ENCODE measurements at places on chromosomes 7 and 10.

DNA sequence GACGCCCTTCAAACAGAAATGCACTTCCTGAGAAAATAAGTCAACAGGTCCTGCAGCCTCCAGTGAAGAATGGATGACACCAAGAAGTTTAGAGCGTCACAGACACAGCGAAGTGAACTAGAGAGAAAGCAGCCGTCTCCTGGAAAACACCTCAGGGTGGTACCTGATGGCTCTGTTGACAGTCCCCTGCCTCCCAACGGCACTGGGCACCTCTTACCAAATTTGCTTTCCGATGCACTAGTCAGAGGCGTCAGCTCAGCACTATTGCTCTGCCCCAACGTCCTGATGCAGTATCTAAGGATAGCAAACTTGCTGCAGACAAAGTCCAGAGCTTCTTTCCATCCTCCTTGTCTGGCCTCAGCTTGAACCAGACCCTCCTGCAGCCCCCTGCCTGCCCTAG, 38.3 kb downstream of the SFMBT2 start:
- no peak for DNase-seq

- no peak for DNase-seq
These were observed 16.0 kb upstream of the DNTT start for GRCh38 chr10:96288151-96288621.

DNA sequence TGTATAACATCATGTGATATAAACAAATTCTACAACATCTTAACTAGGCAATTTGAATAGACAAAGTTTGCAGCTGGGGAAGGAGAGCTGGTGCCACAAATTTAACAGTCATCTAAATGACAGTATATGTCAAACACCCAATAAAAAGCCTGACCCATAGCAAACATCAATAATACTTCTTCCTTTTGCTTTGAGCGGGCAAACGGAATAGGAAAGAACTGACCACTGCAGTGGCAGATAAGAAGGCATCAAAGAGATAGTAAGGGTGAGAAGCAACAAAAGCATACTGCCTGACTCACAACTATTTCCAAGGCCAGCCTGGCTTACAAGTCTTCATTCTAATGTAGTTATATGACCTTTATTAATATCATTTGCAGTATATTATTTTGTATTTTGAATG, 99.9 kb downstream of the LRRN3 start:
- DNase-seq = no peak

GRCh38 chr7:30237271-30237695, 47.1 kb upstream of the ZNRF2 start:
- DNase-seq = no peak

GRCh38 chr10:104340641-104341040, 2.4 kb upstream of the ITPRIP start:
- no peak for DNase-seq

All from stimulated activated CD4-positive, alpha-beta T cell treated with anti-CD3 and anti-CD28 coated beads, Interleukin-4, amount 100 ng/mL, for 4 hours (primary cell).